ENCODE measurements at places on chromosomes 4 and X.

GRCh38 chrX:80812176-80812575 lies 2.5 kb upstream of the BRWD3 start:
- no peak for DNase-seq
- no peaks in the 10 kb centered on the region for H3K36me3 ChIP-seq
- H3K27ac ChIP-seq = no peak overlapping the region
- no peak overlapping the region for H3K4me3 ChIP-seq
- H3K4me1 ChIP-seq = peaks cover 3% of the 10 kb centered on the region

- no peak for DNase-seq
- H3K4me3 ChIP-seq = no peak overlapping the region
- H3K36me3 ChIP-seq = peaks cover 8% of the 10 kb centered on the region
- peaks cover 15% of the 10 kb centered on the region for H3K4me1 ChIP-seq
- H3K27ac ChIP-seq = no peak overlapping the region
- no peaks in the 10 kb centered on the region for H3K27me3 ChIP-seq
Measured at GRCh38 chr4:4647041-4647440, 105.2 kb upstream of the STX18 start.

- H3K4me3 ChIP-seq = no peak overlapping the region
- no peak overlapping the region for H3K27ac ChIP-seq
- peaks cover 4% of the 10 kb centered on the region for H3K4me1 ChIP-seq
- peaks cover 32% of the 10 kb centered on the region for H3K27me3 ChIP-seq
- no peak for DNase-seq
- H3K36me3 ChIP-seq = no peaks in the 10 kb centered on the region
Measured at GRCh38 chr4:129327637-129328036, 231.7 kb downstream of the C4orf33 start.

GRCh38 chr4:159071178-159071968 lies 31.5 kb upstream of the RAPGEF2 start:
- no peak overlapping the region for H3K27ac ChIP-seq
- no peaks in the 10 kb centered on the region for H3K36me3 ChIP-seq
- DNase-seq = no peak
- peaks cover 2% of the 10 kb centered on the region for H3K4me1 ChIP-seq

- no peaks in the 10 kb centered on the region for H3K27me3 ChIP-seq
- H3K27ac ChIP-seq = no peak overlapping the region
- H3K4me3 ChIP-seq = no peak overlapping the region
- peaks cover 2% of the 10 kb centered on the region for H3K36me3 ChIP-seq
- no peaks in the 10 kb centered on the region for H3K4me1 ChIP-seq
Measured at GRCh38 chrX:46561824-46562657, 11.5 kb upstream of the CHST7 start.

DNA sequence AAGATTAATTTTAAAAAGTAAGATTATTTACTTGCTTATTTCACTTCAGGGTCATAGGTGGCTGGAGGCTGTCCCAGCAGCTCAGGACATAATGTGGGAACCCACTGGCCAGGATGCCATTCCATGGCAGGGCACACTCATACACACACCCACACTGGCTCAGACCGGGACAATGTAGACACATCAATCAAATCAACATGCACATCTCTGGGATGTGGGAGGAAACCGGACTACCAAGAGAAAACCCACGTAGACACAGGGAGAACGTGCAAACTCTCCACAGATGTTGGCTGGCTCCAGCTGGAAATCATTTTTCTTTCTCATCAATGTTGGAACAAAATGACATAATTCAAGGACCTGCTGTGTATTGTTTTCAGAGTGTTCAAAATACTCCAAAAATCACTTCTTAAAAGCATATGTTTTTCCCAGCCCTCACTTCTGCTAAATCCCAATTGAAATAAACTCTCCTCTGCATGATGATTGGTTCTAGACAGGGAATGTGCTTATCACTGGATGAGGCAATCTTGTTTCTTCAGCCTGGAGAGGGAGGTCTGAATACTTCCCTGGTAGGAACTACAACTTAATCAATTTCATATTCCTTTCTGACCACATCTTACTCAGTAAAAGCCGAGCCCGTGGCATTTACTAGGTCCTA lies 18.6 kb upstream of the CPE start:
- H3K4me3 ChIP-seq = no peak overlapping the region
- H3K4me1 ChIP-seq = peaks cover 15% of the 10 kb centered on the region
- no peaks in the 10 kb centered on the region for H3K36me3 ChIP-seq
- no peak overlapping the region for H3K27ac ChIP-seq

- H3K4me3 ChIP-seq = no peak overlapping the region
- DNase-seq = no peak
- peaks cover 7% of the 10 kb centered on the region for H3K4me1 ChIP-seq
- no peaks in the 10 kb centered on the region for H3K27me3 ChIP-seq
Measured at GRCh38 chr4:68410149-68410548, 37.1 kb upstream of the TMPRSS11E start.

GRCh38 chr4:150033081-150033480 lies 45.2 kb upstream of the DCLK2 start:
- peaks cover 4% of the 10 kb centered on the region for H3K36me3 ChIP-seq
- H3K4me3 ChIP-seq = no peak overlapping the region
- peak overlapping the region; percentile 32 for H3K27ac ChIP-seq
- H3K27me3 ChIP-seq = no peaks in the 10 kb centered on the region

GRCh38 chrX:31132821-31133241 lies 61.0 kb upstream of the FTHL17 start:
- peaks cover 2% of the 10 kb centered on the region for H3K4me1 ChIP-seq
- no peak overlapping the region for H3K27ac ChIP-seq
- H3K36me3 ChIP-seq = peaks cover 19% of the 10 kb centered on the region
- DNase-seq = no peak

DNA sequence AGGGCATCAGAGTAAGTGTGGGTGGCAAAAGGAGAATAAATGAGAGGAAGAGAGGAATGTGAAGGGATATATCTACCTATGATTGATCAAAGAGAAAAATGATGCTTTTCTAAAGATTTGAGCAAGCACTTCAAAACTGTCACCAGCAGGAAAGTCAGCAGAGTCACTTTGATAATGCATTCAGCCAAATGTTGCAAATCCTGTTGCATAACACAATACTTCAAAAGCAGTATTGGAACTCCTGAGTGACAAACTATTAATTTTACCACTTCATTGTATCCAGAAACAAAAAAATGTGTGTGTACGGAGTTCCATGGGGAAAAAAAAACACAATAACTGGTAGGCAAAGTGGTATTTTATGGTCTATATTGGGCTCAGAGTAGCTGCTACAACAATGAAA lies 160.3 kb downstream of the EMCN start:
- H3K4me1 ChIP-seq = no peaks in the 10 kb centered on the region
- peaks cover 2% of the 10 kb centered on the region for H3K36me3 ChIP-seq
- no peak for DNase-seq
- no peak overlapping the region for H3K4me3 ChIP-seq
- H3K27ac ChIP-seq = no peak overlapping the region

DNA sequence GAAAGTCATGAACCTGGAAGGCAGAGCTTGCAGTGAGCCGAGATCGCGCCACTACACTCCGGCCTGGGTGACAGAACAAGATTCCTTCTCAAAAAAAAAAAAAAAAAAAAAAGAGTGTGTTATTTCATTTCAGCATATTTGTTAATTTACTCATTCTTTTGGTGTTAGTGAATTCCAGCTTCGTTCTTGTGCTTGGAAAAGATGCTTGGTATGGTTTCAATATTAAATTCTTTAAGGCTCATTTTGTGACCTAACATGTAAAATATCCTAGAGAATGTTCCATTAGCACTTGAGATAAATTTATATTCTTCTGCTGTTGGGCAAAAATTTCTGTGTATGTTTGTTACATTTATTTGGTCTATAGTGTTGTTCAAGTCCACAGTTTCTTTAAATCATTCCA lies 66.8 kb downstream of the SPIN3 start:
- no peaks in the 10 kb centered on the region for H3K27me3 ChIP-seq
- H3K4me1 ChIP-seq = no peaks in the 10 kb centered on the region
- H3K36me3 ChIP-seq = no peaks in the 10 kb centered on the region
- DNase-seq = no peak
- no peak overlapping the region for H3K4me3 ChIP-seq

- no peak overlapping the region for H3K4me3 ChIP-seq
- no peaks in the 10 kb centered on the region for H3K36me3 ChIP-seq
- H3K27me3 ChIP-seq = no peaks in the 10 kb centered on the region
- H3K27ac ChIP-seq = no peak overlapping the region
- peaks cover 16% of the 10 kb centered on the region for H3K4me1 ChIP-seq
- DNase-seq = no peak
Measured at GRCh38 chr4:26330186-26330787, 9.5 kb downstream of the RBPJ start.

DNA sequence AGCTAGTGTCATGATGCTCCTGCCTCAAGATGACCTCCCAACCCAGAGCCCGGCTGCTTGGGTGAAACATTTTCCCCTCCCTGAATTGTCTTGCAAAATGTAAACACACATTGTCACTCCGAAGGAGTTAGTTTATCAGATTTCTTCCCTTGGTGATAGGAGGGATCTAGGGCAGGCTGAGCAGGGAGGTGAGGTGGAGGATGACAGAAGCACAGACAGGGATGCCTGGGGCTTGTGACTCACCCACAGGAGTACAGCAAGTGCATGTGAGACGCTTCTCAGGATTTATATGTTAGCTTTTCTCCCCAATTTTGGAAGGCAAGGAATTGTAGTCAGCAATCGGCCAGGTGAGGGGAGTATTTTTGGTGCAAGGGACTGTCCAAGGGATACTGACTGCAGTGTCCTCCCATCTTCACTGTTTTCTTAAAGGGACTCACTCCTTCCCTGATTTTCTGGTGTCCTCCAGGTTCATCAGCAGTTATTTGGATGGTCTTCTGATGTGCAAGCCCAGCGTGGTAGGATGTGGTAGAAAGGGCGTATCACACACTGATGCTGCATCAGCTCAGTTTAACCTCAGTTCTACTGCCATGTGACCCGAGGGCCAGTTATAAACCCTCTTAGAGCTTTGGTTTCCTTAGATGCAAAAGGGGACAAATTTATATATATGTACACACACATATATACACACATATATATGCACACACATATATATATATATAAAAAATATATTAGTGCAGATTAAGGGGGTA lies 46.2 kb upstream of the IGFBP7 start:
- H3K4me1 ChIP-seq = peaks cover 13% of the 10 kb centered on the region
- H3K27me3 ChIP-seq = no peaks in the 10 kb centered on the region
- no peak overlapping the region for H3K27ac ChIP-seq
- peaks cover 8% of the 10 kb centered on the region for H3K36me3 ChIP-seq
- DNase-seq = no peak

DNA sequence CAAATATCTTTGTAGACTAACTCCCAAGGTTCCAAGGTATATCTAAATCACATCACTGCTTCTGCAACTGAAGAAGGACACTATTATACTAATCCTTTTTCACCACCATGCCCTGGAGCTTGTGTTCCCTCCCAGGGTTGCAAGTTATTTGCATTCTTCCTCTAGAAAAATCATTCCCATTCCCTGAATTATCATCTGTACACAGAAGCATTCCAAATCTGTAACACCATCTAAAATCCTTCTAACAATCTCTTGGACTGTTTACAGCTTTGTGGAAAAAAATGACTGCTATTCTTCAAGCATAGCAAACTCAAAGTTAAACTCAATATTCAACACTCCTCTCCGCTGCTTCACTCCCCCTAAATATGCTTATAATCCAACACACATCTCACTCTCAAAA lies 1570.8 kb upstream of the ADGRL3 start:
- H3K36me3 ChIP-seq = no peaks in the 10 kb centered on the region
- no peak overlapping the region for H3K4me3 ChIP-seq
- H3K4me1 ChIP-seq = no peaks in the 10 kb centered on the region

DNA sequence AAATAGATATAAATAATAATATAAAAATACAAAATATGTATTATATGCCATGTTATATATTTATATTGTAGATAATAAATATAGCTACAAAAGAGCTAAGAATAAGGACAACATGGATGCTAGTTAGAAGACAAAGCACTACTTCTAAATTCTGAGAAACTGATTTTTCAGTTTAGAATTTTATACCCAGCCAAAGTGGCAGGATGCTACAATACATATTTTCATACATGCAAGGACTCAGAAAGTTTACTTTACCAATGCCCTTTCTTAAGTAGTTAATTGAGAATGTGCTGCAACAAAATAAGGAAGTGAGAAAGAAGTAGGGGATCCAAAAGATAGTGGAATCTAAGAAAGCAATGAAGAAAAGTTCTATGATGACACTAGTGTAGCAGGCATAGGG lies 64.5 kb downstream of the PDE5A start:
- no peaks in the 10 kb centered on the region for H3K27me3 ChIP-seq
- H3K36me3 ChIP-seq = peaks cover 35% of the 10 kb centered on the region
- H3K4me1 ChIP-seq = no peaks in the 10 kb centered on the region

GRCh38 chr4:8207314-8207713 lies 8.2 kb downstream of the SH3TC1 start:
- H3K4me3 ChIP-seq = no peak overlapping the region
- peaks cover 50% of the 10 kb centered on the region for H3K4me1 ChIP-seq
- peak overlapping the region; percentile 32 for H3K27ac ChIP-seq

- H3K4me3 ChIP-seq = peak overlapping the region; percentile 69
- H3K27me3 ChIP-seq = peaks cover 23% of the 10 kb centered on the region
- H3K4me1 ChIP-seq = peaks cover 10% of the 10 kb centered on the region
- peaks cover 2% of the 10 kb centered on the region for H3K36me3 ChIP-seq
Measured at GRCh38 chr4:88159229-88159725, 838 bp upstream of the ABCG2 start.

- no peak for DNase-seq
- no peak overlapping the region for H3K4me3 ChIP-seq
- peaks cover 19% of the 10 kb centered on the region for H3K27me3 ChIP-seq
- no peaks in the 10 kb centered on the region for H3K36me3 ChIP-seq
Measured at GRCh38 chr4:140351093-140352075, 22.1 kb upstream of the SCOC start.

DNA sequence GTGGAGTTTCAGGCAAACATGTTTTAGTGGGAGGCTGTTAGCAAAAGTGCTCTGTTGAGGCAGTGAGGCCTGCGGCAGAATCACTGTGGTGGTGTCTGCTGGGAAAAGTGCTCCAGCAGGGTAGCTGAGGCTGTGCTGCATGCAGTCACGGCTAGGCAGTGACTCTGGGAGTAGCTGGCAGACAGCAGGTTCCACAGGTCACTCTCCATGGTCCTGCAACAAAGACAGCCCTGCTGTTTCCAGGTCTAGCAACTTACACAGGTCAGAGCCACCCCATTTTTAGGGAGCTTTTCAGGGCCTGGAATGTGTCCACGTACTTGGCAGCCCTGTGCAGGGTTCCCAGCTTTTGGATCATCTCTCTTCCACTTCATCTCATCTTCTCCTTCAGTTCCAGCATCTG lies 184.3 kb downstream of the NAA11 start:
- H3K4me1 ChIP-seq = no peaks in the 10 kb centered on the region
- H3K4me3 ChIP-seq = no peak overlapping the region
- H3K27me3 ChIP-seq = peaks cover 2% of the 10 kb centered on the region
- peaks cover 4% of the 10 kb centered on the region for H3K36me3 ChIP-seq
- no peak for DNase-seq
- H3K27ac ChIP-seq = no peak overlapping the region

Data from mesothelial cell of epicardium (in vitro differentiated cells).